KBM-7 (cell line): ENCODE measurements at places on chromosomes 4 and X.

DNA sequence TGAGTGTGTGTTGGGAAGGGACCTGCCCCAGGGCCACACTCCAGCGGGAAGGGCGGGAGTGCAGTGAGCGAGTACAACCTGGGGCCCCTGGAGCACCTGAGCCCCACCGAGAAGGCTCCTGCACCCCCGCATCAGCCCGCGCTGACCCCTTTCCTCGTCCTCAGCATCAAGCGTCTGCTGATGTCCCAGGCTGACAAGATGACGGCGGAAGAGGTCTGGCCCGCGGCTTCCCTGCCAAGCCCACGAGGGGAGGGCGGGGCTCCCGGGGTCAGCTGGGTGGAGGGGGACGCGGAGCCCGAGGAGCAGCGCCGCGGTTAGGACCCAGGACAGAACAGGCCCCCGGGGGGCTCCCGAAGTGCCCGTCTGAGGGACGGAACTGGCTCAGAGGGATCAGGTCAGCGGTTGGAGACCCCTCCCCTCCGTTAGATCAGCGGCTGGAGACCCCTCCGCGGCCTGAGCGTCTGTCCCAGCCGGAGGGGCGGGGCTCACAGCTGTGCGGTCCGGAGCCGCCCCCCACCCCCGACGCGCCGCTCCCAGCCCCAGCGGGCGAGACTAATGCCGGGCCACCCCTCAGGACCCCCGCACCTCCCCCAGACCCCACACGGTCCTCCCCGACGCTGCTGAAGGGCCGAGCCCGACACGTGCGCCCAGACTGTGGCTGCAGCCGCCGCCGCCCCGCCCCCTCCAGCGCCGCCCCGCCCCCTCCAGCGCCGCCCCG, 6.7 kb downstream of the MYL5 start:
- no peak for DNase-seq

GRCh38 chr4:140826701-140827027, 70.5 kb upstream of the TBC1D9 start:
- no peak for DNase-seq

DNA sequence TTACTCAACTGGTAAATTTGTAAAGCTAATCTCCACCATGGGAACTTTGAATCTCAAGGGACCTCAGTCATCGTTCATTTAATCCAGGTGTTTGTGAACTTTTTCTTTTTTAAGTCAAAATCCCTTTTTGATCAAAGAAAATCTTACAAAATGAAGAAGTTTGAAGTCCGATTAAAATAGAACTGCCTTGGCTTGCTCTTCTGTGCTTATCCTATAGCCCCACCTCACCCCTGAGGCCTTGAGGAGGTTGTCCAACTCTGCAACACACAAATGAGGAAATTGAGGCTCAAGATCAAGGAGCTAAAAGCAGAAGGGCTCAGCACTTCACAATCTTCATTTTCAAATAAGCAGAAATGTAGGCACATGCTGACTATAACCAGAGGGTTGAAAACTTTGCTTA, 240.3 kb upstream of the SFRP2 start:
- no peak for DNase-seq

- no peak for DNase-seq
Observed at GRCh38 chrX:53429755-53430154, 4.4 kb downstream of the HSD17B10 start.

DNA sequence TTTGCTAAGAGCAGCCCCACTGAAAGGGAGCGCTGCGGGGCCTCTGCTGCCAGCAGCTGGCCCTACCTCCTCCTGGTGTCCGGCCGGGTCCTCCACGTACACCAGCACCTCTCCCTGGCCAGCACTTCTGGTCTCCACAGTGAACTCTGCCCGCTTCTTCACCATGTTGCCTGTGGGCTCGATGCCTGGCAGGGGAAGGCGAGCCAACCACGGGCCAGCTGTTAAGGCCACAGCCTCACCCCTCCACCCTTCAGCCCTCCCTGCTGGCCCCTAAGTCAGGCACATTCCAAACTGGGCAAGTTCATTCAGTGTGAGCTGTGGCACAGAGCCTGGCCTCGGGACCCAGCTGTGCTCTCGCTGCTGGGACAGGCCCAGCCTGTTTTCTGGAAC, 7.8 kb downstream of the FLNA start:
- no peak for DNase-seq

DNA sequence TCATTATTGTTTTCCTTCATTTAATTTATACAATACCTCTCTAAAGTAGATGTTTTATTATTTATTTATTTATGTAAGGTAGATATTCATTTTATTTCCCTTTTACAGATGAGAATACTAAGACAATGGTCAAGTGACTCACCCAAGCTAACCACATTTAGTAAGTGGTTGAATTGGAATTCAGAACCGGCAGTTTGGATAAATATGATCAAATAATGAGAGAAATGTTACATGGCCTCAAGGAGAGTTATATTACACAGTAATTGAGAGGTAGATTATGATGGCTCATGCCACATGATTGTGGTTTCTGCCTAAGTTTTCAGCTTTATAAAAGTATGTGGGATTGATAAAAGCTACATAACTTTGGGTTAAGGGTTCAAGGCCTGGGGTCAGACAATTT, 239.4 kb upstream of the BOD1L1 start:
- DNase-seq, result no peak

GRCh38 chr4:159177265-159178150, 74.6 kb downstream of the RAPGEF2 start:
- DNase-seq, result peak; percentile 38

- DNase-seq, result no peak
Observed at GRCh38 chr4:27218013-27218412, 357.4 kb downstream of the STIM2 start.

DNA sequence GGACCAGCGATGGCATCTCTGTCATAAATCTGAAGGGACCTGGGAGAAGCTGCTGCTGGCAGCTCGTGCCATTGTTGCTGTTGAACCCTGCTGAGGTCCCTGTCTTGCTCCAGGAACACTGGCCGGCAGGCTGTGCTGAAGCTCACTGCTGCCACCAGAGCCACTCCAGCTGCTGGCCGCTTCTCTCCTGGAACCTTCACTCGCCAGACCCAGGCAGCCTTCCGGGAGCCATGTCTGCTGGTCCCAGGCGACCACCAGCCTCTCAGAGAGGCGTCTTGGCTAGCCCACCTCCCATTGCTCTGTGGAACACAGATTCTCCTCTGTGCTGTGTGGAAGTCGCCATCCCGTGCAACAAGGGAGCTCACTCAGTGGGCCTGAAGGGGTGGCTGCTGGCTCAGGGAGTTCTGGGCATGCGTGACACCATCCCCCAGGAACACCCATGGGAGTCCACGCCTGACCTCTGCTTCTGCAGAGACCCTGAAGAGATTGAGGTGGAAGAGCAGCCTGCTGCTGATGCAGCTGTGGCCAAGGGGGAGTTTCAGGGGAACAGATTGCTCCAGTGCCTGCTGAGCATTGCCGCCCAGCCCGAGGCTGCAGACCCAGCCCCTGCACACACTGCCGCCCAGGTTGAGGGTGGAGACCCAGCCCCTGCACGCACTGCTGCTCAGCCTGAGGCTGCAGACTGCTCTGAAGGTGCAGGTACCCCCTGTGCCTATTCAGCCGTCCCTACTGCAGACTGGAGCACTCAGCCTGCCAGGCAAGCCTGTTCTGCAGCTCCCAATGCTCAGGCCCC, 33.1 kb upstream of the CYP4V2 start:
- DNase-seq, result no peak

DNA sequence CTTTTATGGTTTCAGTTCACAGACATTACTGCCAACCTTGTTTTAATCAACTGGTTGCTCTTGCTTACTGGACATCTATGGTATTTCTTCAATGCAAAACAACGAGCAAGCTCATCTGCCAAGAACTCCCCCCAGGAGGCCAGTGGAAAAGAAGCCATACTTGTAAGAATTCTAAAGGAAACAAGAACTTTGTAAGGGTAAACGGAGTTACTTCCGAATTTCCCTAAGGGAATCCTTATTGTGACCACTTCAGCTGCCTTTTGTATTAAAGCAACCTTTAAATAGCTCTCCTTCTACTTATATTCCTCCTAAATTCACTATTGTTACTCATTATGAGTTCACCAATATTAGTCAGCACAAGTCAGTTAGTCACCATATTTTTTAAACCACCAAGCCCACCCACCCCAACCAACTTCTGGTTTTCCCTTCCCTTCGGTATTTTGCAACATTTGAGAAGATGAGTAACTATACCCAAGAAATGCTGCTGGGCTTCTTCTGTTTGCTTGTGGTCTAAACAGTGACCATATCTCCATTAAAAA, 602.8 kb upstream of the DIPK2B start:
- DNase-seq, result peak; percentile 50

DNA sequence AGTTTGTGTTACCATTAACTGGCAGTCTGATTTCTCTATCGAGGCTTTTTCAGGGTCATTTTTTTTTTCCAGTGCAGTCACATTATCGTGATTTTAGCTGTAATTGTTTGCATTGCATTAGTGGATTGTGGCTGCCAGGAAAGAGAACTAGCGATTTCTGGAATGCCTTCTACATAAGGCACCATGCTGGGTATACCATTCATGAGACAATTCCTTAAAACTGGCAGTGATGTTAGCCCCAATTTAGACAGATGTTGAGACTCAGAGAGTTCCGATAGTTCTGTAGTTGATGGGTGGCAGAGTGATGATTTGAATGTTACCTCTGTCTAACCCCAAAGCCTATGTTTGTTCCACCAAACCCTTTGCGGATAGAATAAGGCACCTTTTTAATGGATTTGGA, 175.4 kb upstream of the TENM3 start:
- DNase-seq, result no peak

DNA sequence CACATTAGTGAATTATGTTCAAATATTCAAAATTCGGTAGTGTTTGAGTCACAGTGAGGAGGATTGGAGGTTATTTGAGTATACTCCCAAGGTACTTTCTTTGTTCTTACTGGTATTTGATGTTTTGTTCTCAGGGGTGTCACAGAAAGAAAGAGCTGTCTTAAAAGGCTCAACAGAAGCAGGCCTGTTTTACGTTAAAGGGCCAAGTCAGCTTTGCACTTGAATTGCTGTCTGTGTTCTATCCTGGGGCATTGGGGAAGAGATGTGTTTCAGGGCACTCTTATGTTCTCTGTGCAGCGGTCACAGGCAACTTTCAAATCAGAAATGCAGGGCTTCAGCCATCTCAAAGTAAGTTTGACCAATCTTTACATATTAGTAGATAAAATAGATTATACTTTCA, 1113.1 kb upstream of the LCORL start:
- DNase-seq, result no peak

DNA sequence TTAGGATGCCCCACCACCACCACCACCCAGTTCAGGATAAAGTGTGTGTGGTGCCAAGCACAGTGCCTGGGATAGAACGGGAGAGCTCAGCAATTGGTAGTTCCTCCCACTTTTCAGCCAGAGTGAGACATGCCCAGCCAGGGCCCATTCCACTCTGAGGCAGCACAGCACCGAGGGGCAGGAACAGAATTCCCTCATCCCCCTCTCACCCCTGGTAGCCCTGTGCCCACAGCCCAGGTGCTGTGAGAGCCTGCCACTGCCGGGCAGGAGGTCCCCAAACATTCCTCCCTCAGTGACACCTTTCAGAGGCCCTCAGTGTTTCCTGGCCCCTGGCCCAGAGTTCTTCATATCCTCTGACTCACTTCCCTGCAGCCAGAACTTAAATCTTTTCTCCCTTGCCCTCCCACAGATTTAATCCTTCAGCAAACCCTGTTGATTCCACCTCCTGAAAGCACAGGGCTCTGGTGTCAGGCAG, 8.1 kb downstream of the RIPPLY1 start:
- no peak for DNase-seq

DNA sequence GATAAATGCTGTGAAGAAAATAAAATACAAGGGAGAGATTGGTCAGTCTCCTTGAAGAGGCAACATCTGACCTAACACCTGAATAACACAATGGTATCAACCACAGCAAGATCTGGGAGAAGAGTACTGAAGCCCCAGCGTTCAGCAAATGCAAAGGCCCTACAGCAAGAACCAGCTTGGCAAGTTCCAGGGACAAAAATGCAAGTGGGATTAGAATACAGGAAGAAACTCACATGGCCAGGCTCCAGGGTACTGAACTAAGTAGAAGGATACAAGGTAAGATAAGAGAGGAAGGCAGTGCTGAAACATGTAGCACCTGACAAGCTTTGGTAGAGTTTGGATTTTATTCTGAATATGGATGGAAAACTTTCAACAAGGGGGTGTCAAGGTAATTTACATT, 3.6 kb downstream of the SMIM14 start:
- no peak for DNase-seq

GRCh38 chr4:79848329-79848728, 224.7 kb downstream of the ANTXR2 start:
- DNase-seq, result no peak

- DNase-seq, result no peak
Observed at GRCh38 chr4:26420913-26421312, 69.4 kb downstream of the CCKAR start.

GRCh38 chr4:183118141-183118540, 19.1 kb downstream of the WWC2 start:
- DNase-seq, result no peak

GRCh38 chrX:48749182-48749581, 12.4 kb upstream of the GLOD5 start:
- DNase-seq, result no peak

- no peak for DNase-seq
Observed at GRCh38 chr4:4672402-4672801, 130.6 kb upstream of the STX18 start.
